ENCODE measurements at places on chromosomes 7 and 10. TPM values are rescaled to one million over a fixed set of nuclear protein-coding genes. Genes with fewer than 3 reads are reported as not detected.

- H3K4me3 ChIP-seq, result no peak overlapping the region
- H3K27me3 ChIP-seq, result no peaks in the 10 kb centered on the region
- no peak for DNase-seq
- peaks cover 2% of the 10 kb centered on the region for H3K4me1 ChIP-seq
- peaks cover 14% of the 10 kb centered on the region for H3K36me3 ChIP-seq
Measured at GRCh38 chr7:140367528-140367927, 30.8 kb downstream of the SLC37A3 start.

- no peaks in the 10 kb centered on the region for H3K4me1 ChIP-seq
- no peaks in the 10 kb centered on the region for H3K36me3 ChIP-seq
- DNase-seq, result no peak
- H3K4me3 ChIP-seq, result no peak overlapping the region
- H3K27ac ChIP-seq, result no peak overlapping the region
Measured at GRCh38 chr10:116599991-116600390, 9.2 kb downstream of the PNLIPRP1 start.

DNA sequence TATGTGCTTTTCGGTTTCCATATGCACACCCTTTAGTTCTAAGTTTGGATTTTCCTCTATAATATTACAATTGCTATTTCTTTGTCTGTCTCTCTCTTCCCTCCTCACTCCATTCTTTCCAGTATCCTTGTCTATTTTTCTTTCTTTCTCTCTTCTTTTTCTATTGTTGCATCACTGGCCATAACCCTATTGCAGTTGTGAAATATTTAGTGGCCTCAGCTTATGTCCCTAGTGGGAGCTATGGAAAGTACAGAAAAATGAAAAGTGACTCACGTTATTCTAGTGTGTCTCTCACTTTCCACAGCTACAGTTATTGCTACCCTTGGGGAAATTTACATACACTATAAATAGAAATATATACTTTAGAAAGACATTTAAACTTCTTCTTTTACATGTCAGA lies 59.1 kb downstream of the CNTNAP2 start:
- H3K27me3 ChIP-seq, result no peaks in the 10 kb centered on the region
- no peak overlapping the region for H3K27ac ChIP-seq
- no peak for DNase-seq
- H3K36me3 ChIP-seq, result no peaks in the 10 kb centered on the region
- H3K4me3 ChIP-seq, result no peak overlapping the region
- H3K4me1 ChIP-seq, result no peaks in the 10 kb centered on the region

DNA sequence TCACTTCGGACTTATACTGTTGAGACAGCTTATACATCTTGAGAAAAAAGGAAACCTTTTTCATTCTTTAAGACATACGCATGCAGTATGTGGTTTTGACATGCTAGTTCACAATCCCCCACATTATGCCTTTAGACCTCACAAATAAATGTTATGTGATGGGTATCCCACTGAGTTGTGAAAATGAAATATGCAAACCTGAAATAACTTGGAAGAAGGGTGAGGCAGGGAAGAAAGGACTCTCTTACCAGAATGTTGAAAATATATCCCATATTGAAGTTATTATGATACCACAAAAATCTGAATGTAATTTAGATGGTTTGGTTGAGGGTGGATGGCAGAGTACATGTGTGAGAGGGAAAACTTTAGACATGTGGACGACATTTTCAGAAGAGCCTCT lies 379.8 kb downstream of the BBS9 start:
- H3K27me3 ChIP-seq, result no peaks in the 10 kb centered on the region
- DNase-seq, result no peak
- H3K4me1 ChIP-seq, result no peaks in the 10 kb centered on the region

DNA sequence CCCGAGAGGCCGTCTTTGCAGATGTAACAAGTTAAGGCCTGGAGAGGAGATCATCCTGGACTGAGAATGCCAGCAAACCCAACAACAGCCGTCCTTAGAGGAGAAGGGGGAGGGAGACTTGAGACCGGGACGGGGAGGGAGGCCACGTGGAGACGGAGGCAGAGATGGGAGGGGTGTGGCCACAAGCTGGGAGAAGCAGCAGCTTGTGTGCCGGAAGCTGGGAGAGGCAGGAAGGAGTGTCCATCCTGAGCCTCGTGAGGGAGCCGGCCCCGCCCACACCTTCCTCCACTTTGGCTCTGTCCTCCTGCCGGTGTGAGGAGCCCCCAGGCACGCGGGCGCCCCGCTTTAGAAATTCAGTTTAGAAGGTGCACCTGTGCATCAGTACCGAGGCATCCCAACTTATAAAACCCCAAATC lies 95.7 kb downstream of the DNAJB6 start:
- no peak for DNase-seq
- H3K27me3 ChIP-seq, result no peaks in the 10 kb centered on the region
- H3K36me3 ChIP-seq, result no peaks in the 10 kb centered on the region
- H3K4me3 ChIP-seq, result peak overlapping the region; percentile 35
- H3K27ac ChIP-seq, result no peak overlapping the region
- peaks cover 8% of the 10 kb centered on the region for H3K4me1 ChIP-seq

- H3K4me3 ChIP-seq, result no peak overlapping the region
- H3K27ac ChIP-seq, result no peak overlapping the region
- H3K4me1 ChIP-seq, result peaks cover 9% of the 10 kb centered on the region
- DNase-seq, result no peak
- no peaks in the 10 kb centered on the region for H3K27me3 ChIP-seq
Measured at GRCh38 chr7:37770838-37771237, 77.6 kb upstream of the NME8 start.

DNA sequence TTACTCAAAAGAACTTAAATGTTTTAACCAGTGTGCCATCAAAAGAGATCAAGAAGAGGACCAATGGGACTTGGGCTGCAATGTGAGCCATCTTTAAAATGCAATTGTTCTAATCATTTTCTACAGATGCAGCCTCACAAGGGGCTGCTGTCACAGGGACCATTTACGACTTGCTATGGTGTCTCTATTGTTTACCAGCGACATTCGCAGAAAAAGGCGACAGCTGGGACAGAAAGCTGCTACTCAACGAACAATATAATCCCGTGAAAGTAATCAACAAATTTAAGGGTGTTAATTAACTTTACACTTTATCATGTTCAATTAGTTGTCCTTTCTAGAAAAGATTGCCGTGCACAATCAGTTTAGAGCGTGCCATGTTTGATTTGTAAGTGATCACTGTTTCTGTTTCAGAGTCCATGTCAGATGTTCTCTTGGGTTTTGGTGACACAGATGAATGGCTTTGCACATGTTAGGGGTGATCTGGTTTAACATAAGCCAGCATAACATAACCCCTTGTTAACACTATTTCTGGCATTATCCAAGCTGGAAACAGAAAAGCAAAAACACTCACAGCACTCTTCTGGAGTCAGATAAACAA lies 110.8 kb downstream of the HIBADH start:
- no peaks in the 10 kb centered on the region for H3K27me3 ChIP-seq
- H3K4me1 ChIP-seq, result no peaks in the 10 kb centered on the region
- H3K27ac ChIP-seq, result no peak overlapping the region
- DNase-seq, result no peak
- peaks cover 9% of the 10 kb centered on the region for H3K36me3 ChIP-seq

GRCh38 chr10:70498970-70499835 lies 20.6 kb downstream of the PALD1 start:
- H3K4me3 ChIP-seq, result no peak overlapping the region
- no peak overlapping the region for H3K27ac ChIP-seq
- peaks cover 4% of the 10 kb centered on the region for H3K27me3 ChIP-seq
- H3K4me1 ChIP-seq, result peaks cover 11% of the 10 kb centered on the region

- no peak overlapping the region for H3K27ac ChIP-seq
- no peaks in the 10 kb centered on the region for H3K36me3 ChIP-seq
- peaks cover 5% of the 10 kb centered on the region for H3K4me1 ChIP-seq
- H3K4me3 ChIP-seq, result no peak overlapping the region
- DNase-seq, result no peak
Measured at GRCh38 chr7:29808075-29808801, 1.9 kb downstream of the WIPF3 start.

DNA sequence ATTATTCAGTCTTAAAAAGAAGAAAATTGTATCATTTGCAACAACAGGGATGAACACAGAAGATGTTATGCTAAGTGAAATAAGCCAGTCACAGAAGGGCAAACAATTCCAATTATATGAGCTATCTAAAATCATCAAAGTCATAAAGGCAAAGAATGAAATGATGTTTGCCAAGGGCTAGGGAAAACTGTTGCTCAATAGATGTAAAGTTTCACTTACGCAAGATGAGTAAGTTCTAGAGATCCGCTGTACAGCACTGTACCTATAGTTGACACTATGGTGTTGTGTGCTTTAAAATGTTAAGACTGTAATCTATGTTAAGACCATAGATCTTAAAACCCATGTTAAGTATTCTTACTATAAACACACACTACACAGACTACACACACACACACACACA lies 904.6 kb upstream of the LRRN3 start:
- no peak for DNase-seq
- H3K4me3 ChIP-seq, result no peak overlapping the region
- no peaks in the 10 kb centered on the region for H3K27me3 ChIP-seq
- no peaks in the 10 kb centered on the region for H3K4me1 ChIP-seq

- peaks cover 4% of the 10 kb centered on the region for H3K4me1 ChIP-seq
- no peak overlapping the region for H3K27ac ChIP-seq
- no peak overlapping the region for H3K4me3 ChIP-seq
- H3K27me3 ChIP-seq, result peaks cover 5% of the 10 kb centered on the region
- DNase-seq, result no peak
Measured at GRCh38 chr7:70719125-70719524, 412.8 kb upstream of the GALNT17 start.

GRCh38 chr10:13340626-13341376 lies 7.3 kb downstream of the SEPHS1 start:
- H3K36me3 ChIP-seq, result peaks cover 49% of the 10 kb centered on the region
- peak; percentile 40 for DNase-seq
- peaks cover 34% of the 10 kb centered on the region for H3K4me1 ChIP-seq
- no peak overlapping the region for H3K27ac ChIP-seq
- no peaks in the 10 kb centered on the region for H3K27me3 ChIP-seq

DNA sequence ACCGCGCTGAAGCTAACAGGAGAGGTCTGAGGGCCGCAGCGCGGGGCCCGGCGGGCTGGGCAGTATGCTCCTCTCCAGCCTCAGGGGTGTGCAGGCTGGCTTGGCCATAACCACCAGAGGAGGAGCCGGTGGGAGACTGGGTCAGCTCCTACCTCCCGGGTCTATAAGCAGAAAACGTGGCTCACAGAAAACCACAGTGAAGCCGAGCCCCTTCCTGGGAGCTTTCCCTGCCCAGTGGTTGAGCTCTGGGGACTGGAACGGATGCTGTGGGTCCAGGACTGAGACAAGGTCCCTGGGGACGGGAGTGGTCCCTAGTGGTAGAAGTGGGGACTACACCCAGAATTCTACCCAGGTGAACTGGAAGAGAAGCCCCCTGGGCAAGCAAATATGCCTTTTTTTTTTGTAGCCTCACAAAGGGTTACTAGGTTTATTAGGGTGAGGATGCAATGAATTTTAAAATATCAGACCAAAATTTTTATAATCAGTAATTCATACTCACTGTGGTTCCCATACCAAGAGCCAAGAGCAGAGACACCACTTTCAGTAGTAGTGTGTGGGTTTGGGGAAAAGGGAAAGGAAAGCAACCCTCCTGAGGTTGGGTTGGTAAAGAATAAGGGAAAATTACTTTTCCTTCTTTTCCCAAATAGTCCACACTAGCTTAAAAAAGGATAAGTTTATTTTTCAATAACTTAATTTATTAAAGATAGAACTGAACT lies 67.9 kb upstream of the PRKCQ start:
- no peaks in the 10 kb centered on the region for H3K27me3 ChIP-seq
- H3K4me3 ChIP-seq, result no peak overlapping the region

PRKCQ gene
- 45.9 TPM for total RNA-seq

MLXIPL gene
- not detected for total RNA-seq

AGMO gene
- not detected for total RNA-seq

NEUROD6 gene
- total RNA-seq, result not detected

ABI1 gene
- total RNA-seq, result 31.7 TPM

SLC39A12 gene
- not detected for total RNA-seq

TLX1 gene
- not detected for total RNA-seq

CRTAC1 gene
- total RNA-seq, result not detected

CPA2 gene
- 0.16 TPM for total RNA-seq

CYP2E1 gene
- total RNA-seq, result not detected

CREB3L2 gene
- 21.8 TPM for total RNA-seq

CALN1 gene
- total RNA-seq, result not detected

Measured in activated naive CD8-positive, alpha-beta T cell treated with anti-CD3 and anti-CD28 coated beads for 36 hours (primary cell).